ENCODE measurements at places on chromosomes 16 and 17.

- DNase-seq: no peak
These were observed 484.9 kb upstream of the WSB1 start for GRCh38 chr17:26809033-26809432.

DNA sequence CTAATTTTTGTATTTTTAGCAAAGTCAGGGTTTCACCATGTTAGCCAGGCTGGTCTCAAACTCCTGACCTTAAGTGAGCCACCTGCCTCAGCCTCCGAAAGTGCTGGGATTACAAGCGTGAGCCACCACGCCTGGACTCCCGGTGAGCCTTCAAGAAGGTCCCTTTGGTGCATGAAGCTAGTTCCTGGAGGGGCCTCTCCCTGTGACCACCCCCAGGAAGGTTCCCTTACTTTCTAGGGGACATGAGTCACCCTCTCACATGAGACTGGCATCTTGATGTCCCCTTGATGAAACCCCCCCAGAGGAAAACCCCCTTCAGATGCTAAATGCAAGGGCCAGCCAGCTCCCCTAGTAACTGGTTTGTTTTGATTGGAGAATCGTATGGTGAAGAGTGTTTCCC is 12.8 kb downstream of the CARHSP1 start:
- no peak for DNase-seq

- DNase-seq: no peak
These were observed 397.0 kb upstream of the CCL2 start for GRCh38 chr17:33858121-33858520.

- DNase-seq: no peak
These were observed 1.1 kb downstream of the PLLP start for GRCh38 chr16:57283214-57283958.

DNA sequence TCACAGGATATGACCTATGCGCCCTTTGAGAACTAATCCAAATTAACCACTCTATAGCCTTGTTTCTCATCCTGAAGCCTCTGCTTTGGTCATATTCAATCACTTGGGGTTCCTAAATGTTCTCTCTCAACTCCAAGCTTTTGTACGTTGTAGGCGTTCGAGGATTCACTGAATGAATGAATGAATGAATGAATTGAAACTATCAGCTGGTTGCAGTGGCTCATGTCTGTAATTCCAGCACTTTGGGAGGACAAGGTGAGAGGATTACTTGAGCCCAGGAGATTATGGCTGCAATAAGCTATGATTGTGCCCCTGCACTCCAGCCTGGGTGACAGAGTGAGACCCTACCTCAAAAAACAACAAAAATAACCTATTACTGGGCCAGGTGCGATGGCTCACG is 5.9 kb upstream of the SUMO2 start:
- DNase-seq: no peak

- no peak for DNase-seq
These were observed 172.4 kb downstream of the PMP22 start for GRCh38 chr17:15092762-15093161.

GRCh38 chr17:65966072-65966695 is 225.7 kb downstream of the CEP112 start:
- no peak for DNase-seq

GRCh38 chr16:50178491-50178941 is 25.4 kb downstream of the TENT4B start:
- no peak for DNase-seq

GRCh38 chr17:38616361-38616760 is 10.6 kb upstream of the SRCIN1 start:
- no peak for DNase-seq

DNA sequence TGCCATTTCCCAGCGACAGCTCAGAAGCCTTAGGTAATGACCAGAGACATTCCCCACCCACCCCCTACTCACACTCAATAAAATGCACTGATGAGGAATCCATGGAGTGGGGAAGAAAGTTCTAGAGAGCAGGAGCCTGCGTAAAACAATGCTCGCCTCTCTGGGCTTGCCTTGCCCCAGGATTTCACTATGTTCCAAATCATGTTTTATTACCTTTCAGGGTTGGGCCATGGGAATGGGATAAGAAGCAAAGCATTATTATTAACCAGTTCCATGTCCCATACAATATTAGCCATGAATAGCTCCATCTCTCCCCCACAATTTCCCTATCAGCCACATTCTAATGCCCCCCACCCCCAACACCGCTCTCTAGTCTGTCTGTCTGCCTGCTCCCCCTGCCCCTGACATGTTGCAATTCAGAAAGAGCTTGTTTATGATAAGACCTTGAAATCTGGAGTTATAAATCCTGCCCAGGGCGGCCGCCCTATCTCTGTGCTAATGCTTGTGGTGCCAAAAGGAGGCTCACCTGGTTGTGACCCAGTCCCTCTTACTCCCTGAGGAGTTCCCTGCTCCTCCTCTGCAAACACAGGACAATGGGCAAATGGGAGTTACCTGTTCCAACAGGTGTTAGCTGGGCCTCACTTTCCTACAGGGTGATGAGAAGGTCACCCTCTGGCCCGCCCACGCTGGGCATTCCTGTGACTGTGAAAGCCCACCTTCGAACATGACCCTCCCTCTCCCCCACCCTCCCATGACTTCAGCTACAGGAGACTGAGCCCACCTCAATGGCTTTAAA is 28.0 kb upstream of the DDX52 start:
- DNase-seq: no peak
